ENCODE measurements at places on chromosomes 12 and 14.

DNA sequence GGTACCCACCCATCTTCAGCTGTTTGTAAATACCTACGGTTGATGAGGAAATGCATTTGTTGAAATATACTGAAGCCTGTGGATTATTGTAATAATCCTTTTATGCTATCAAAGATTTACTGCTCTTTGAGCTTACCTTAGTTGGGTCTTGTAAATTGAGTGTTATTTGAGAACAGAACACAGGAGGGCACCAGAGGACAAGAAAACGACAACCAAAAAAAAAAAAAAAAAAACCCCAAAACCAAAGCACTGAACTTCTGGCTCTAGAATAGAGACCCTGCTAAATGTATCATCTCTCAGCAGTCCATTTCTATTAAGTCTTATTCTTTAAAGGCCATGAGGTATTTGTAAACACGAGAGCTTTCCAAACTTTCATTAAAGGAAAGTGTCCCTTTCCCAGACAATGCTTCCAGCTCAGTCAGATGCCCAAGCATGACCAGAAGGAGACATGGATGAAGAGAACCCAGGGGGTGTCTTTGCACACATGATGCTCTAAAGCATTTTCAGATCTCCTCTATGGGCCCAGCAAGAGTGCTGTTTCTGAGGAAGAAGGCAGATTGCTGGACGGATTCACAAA lies 763.9 kb downstream of the NRXN3 start:
- no peak for DNase-seq

DNA sequence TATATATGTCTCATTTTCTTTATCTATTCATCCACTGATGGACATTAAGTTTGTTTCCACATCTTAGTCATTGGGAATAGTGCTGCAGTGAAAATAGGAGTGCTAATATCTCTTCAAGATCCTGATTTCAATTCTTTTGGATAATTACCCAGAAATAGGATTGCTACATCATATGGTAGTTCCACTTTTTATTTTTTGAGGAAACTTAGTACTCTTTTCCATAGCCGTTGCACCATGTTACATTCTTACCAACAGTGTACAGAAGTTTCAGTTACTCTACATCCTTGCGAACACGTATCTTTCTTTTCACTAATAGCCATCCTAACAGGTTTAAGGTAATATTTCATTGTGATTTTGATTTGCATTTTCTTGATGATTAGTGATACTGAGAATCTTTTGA lies 29.8 kb downstream of the TESPA1 start:
- DNase-seq = no peak

- no peak for DNase-seq
These were observed 24.7 kb downstream of the SUSD6 start for GRCh38 chr14:69635981-69636639.

GRCh38 chr12:123305136-123305535 lies 33.5 kb upstream of the CDK2AP1 start:
- no peak for DNase-seq

DNA sequence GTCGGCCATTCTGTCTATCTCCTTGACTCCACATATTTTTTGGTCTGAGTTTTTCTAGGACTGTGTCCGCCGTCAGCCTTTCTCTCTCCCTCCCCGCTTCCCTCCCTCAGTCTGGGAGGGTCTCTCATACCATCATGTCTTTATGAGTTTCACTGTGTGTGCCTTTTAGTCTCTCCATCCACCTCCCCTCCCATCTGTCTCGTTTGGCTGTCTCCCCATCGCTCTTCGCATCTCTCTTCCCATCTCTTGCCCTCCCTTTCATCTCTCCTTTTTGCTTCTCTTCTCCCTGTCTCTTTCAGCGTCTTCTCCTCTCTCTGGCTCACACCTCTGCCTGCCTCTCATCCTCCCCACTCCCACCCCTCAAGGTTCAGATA lies 6.9 kb upstream of the CISTR start:
- no peak for DNase-seq

GRCh38 chr12:26135010-26135420 lies 10.2 kb upstream of the BHLHE41 start:
- DNase-seq = no peak

GRCh38 chr12:106147956-106148355 lies 9.2 kb upstream of the NUAK1 start:
- no peak for DNase-seq

DNA sequence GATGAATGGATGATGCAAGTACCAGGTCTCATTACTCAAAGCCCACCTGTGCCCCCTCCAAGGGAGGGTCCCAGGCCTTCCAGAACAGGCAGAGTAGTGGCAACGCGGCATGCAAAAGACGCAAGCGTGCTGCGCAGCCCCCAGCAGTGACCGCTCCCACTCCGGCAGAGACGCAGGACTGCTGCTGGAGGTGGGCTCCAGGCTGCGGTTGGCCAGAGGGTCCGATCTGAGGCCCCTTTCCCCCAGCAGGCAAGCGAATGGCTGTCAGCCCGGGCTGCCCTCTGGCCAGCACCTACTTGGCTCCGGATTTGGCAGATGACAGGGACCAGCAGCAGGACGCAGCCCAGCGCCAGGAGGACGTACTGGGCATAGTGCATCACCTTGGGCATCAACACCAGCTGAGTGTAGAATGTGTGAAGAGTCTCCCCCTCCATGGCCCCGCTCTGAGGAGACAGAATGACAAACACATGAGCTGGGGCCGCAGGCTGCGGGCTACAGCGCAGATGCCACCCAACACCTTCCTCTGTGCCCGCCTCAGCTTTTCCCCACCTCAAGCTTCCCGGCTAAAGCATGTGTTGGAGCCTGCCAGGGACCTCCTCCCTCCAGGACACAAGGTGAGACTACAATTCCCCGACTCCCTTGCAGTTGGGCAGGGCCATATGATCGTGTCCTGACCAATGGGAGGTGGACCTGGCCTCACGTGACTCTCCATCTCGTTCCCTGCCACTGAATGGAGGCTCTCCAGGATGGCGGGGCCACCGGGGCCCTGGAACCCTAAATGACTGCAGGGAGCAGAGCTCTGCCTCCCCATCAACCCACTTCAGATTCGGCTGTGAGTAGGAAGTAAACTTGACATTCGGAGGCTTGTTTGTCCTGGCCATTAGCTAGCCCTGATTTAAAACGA lies 77.4 kb downstream of the SCARB1 start:
- no peak for DNase-seq

DNA sequence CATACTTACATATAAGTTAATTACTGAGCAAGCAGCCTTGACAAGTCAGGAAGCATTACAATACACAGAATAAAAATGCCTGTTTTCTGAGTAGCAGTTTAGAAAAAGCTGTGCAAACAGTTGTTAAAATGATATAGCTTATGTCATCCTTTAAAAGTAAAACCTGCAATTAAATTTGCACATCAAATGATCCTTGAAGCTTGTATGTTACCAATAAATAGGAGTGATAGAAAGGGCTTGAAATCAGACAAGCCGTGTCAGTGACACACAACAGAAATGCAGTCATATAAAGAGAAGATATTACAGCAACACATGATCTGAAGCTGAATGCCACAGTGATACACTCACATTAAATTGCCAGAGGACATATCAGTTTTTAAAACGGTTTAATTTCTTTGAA lies 70.0 kb downstream of the EPS8 start:
- DNase-seq = no peak

DNA sequence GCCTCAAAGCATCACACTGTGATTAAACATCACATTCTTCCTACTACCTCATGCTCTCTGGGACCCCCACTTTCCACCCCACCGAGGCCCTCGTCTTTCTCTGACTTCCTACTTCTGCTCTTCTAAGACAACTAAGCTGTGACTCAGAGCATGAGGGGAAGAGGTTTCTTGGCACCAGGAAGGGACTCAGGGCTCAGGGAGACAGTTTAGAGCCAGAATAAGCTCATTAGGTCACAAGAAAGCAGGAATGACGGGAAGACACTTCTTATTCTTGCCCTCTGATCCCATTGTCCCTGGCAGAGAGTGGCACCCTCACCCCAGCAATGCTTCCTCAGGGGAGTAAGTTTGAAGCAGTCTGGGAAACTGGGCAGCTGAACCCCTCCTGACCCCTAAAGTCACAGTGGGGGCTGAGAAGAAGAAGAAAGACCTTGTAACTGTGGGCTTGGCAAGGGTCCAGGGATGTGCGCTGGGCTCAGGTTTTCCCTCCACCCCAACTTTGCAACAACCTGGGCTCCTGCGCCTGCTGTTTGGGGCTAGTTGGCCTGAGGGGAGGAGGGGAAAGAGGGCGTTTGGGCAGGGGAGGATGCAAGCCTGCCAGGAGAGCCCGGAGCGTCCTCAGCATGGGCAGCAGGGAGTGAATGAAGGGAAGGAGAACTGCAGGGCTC lies 64.6 kb upstream of the ACTN1 start:
- DNase-seq = no peak

All from stimulated activated CD4-positive, alpha-beta T cell treated with anti-CD3 and anti-CD28 coated beads, Interleukin-12 subunit alpha, Interleukin-12 subunit beta, amount 100 ng/mL, for 24 hours (primary cell).